ENCODE measurements at places on chromosomes 5 and 9.

DNA sequence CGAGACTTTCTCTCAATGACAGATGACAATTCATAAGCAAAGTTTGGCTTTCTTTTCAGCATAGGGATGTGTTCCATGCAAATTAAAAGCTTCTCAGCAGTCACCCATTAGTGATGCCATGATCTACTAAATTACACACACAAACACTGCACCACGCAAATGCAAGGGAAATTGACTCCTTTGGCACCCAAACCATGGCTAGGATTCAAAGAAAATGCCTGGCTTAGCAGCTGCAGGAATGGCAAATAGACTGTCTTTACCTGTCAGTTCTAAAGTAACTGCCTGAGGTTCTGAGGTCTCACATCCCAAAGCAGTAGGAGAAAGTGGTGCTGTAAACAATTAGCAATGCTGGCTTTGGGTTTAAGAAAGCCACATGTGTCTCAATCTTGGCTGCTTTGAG is 108.6 kb upstream of the ATP10B start:
- DNase-seq, result peak; percentile 13

DNA sequence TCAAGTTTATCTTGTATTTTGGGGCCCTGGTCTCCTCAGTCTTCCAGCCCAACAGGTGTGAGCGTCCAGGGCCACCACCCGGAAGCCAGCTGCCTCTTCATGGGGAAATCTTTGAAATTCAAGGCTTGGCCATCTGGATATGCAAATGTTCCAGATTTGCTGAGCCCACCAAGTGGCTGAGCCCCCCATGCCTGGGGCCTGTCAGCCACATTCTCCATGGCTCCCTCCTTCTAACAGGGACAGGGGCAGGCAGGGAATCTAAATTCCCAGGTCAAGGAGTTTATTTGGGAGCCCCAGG is 14.2 kb upstream of the CXXC5 start:
- no peak for DNase-seq

GRCh38 chr9:8074713-8075286 is 275.2 kb upstream of the DMAC1 start:
- DNase-seq, result peak; percentile 36

DNA sequence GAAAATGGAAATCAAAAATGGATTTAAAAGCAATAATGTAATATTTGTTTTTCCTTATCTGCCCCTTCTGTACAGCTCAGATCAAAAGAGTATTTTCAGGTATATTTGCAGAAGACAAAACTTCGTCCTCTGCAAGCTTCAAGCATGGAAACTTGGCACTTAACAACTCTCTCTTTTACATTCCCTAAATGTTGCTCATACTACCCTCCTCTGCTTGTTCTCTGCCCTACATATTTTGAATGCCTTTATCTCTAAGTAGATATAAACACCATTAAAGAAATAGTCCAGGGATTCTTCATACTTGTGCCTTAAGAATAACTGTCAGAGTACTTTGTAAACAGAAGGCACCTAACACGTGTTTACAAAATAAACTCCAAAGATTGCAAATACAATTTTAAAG is 19.2 kb upstream of the SMC2 start:
- no peak for DNase-seq

DNA sequence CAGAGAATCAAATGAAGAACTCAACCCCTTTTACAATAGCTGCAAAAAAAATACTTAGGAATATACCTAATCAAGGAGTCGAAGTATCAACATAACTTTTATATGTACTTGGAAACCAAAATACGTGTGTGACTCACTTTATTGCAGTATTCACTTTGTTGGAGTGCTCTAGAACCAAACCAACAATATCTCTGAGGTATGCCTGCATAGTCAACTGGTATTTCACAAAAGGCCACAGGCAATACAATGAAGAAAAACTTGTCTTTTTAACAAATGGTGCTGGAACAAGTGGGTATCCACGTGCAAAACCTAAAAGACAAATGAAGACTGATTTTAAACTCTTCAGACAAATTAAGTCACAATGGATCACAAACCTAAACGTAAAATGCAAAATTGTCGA is 385.7 kb downstream of the TLE1 start:
- DNase-seq, result no peak

DNA sequence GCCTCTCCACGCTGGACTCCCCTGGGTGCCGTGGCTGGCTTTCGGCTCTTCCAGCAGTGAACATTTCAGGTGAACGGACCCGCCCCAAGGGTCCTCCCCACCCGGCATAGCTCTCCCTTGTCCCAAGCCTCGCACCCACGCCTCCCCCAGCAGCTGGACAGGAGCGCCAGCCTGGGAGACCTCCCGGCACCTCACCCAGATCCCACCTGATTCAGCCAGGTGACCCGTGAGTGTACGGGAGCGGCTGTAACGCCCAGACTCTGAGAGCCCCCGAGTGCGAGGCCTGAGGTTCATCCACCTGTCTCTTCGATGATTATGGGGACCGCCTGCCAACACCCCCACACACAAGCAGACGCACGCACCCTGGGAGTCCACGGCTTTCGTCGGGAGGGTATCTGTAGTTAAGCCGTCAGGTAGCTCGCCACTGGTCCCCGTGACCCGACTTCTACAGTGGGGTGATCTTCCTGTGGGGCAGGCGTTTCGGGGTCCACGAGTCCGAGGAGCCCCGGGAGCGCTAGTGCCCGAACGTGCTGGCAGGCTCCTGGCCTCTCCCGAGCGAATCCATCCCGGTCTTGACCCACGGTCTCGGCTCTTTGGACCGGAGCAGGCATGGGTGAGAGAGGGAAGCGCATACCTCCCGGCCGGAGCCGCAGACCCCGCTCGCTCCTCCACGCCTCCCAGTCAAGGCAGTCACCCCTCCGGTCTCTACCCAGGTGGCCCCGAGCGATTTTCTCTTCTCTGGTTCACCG is 14.9 kb downstream of the TRIM7 start:
- no peak for DNase-seq

- DNase-seq, result no peak
Observed at GRCh38 chr5:179698935-179699615, at the start of gene CANX. CANX (plus strand) TSS chr5:179698967; CDS start chr5:179705682, 6,715 bp downstream.
